ENCODE measurements at places on chromosomes 11 and 22.
A peak's percentile ranks its signal among the peaks of the same experiment; 100 is the strongest.

GRCh38 chr11:70507466-70508230, 109.3 kb downstream of the CTTN start:
- DNase-seq = no peak

DNA sequence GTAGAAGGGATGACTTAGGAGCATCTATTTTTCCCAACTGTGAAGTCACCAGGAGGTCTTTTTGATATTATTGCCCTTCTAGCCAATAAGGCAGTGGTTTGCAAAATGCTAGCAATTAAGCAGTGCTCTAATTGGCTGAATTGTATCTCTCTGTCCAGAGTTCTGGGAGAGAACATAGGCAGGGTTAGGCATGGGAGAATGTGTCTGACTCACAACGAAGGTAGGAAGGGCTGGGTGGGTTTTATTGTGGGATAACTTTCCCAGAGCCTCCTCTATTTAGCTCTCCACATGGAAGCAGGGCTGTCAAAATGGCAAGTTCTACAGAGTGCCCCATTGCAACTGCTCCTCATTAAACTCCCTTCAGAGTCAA, 415.9 kb upstream of the CADM1 start:
- DNase-seq = no peak

GRCh38 chr11:59193587-59194130, 19.1 kb downstream of the MPEG1 start:
- no peak for DNase-seq

- DNase-seq = no peak
Measured at GRCh38 chr11:46903846-46904245, 14.5 kb downstream of the LRP4 start.

- DNase-seq = no peak
Measured at GRCh38 chr11:56740107-56740506, 8.4 kb downstream of the OR9G4 start.

GRCh38 chr11:79758325-79758724, 317.5 kb upstream of the TENM4 start:
- no peak for DNase-seq

DNA sequence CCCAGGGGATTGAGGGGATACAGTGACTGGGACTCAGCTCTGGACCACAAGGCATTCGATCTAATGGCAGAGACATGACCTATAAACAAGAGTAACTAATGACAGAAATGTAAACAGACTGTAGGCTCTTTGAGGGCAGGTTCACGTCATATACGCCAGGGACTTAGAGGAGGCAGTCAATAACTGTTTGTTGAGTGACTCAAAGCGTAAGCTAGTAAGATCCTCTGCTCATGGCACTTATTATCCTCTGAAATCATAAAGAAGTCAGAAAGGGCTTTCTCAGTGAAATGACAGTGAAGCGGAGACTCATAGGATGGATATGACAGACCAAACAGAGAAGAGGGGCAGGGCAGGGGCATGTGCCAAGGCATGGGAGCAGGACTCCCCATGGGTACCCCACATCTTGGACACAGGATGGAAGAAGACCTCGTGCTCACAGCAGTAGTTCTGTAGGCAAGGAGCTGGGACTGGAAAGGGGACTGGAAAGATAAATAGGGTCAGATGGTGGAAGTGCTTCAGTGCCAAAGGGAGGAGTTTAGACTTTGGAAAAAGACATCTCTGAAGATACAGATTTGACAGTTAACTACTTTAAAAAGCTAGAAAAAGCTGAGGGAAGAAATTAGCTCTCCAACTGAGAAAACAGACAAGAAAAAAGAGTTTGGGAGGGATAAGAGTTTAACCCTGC, 72.7 kb downstream of the SLC1A2 start:
- no peak for DNase-seq

GRCh38 chr11:74019860-74020259, 11.0 kb upstream of the UCP3 start:
- no peak for DNase-seq

DNA sequence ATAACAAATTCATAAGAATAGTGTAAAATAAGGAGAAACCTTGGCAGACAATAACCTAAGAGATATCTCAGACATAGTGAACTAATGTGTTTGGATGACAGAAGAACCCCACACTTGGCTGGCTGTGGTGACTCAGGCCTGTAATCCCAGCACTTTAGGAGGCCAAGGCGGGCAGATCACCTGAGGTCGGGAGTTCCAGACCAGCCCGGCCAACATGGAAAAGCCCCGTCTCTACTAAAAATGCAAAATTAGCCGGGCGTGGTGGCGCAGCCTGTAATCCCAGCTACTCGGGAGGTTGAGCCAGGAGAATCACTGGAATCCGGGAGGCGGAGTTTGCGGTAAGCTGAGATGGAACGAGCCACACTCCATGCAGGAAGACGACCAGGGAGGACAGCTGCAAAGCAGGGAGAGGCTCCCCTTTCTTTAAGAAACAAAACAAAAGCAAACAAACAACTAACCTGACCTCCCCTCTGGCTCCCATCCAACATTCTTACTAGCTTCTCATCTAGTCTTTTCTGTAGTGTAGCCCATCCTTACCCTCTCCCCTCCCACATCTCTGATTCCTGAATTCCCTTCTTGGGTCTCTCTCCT, 84.2 kb downstream of the ZNF280B start:
- DNase-seq = no peak

- no peak for DNase-seq
Measured at GRCh38 chr22:45248832-45249561, 8.3 kb upstream of the KIAA0930 start.

DNA sequence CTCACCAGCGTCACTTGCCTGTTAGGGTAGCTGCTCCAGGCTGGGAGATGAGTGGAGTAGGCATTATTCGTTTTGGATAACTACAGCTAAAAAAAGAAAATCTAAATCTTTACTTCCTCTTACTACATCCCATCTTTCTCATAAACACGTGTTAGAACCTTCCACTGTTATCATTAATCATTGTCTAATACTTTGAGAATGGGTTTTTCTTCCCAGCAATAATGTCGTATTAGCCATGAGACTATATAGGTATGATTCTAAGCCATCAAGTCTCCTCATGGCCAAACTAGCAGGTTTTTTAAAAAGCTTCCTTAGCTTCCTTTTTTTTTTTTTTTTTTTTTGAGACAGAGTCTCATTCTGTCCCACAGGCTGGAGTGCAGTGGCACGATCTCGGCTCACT, 3.9 kb upstream of the TEF start:
- DNase-seq = no peak

DNA sequence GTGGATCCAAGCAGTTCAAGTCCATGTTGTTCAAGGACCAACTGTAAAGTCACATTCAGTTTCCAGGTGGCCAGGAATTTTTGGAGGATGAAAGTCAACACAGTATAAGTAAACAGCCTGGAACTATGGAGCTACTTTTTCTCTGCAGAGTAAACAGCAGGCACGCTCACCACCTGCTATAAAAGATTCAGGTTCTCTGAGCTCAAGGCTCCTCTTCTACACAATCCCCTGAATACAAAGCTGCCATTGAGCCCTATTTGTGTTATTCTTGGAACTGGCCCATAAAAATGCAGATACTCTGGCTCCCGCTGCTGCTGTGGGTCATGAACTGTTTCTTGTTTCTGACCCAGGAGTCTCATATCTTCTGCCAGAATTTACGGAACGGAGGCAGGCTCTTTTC, 56.9 kb upstream of the PRR5 start:
- no peak for DNase-seq

GRCh38 chr11:90874986-90875385, 652.1 kb upstream of the CHORDC1 start:
- no peak for DNase-seq

DNA sequence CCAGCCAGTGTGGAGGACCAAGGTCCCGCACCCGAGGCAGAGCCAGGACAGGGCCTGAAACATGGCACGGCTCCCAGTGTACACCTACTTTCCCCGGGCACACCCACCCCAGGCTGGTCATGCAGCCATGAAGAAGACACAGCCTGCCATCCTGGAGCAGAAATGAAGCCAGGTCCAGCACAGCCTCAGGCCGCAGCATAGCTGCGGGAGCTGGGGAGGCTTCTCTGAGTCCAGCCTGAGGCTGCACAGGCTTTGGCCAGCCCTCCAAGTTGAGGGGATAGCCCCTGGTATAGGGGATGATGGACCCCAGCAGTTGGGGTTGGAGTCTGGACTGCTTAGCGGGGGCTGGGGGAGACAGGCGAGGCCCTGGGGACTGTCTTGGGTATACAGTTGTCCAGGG, 2.9 kb upstream of the HDAC10 start:
- DNase-seq = no peak

DNA sequence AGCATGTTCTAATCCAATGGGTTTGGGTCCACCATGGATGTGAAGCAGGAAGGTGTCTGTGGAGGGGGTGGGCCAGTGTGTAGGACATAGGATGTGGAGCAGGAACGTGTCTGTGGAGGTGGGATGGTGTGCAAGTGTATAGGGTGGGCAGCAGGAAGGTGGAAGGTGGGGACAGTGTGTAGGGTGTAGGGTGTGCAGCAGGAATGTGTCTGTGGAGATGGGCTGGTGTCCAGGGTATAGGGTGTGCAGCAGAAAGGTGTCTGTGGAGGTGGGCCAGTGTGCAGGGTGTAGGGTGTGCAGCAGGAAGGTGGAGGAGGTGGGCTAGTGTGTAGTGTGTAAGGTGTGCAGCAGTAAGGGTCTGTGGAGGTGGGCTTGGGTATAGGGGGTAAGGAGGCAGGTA, 1068.0 kb downstream of the NTM start:
- DNase-seq = no peak

GRCh38 chr11:80995523-80995922, 1554.7 kb upstream of the TENM4 start:
- DNase-seq = no peak

GRCh38 chr22:20783844-20784723, 10.2 kb downstream of the SERPIND1 start:
- DNase-seq = peak; percentile 57

- no peak for DNase-seq
Measured at GRCh38 chr11:109658190-109658589, 236.2 kb downstream of the C11orf87 start.

DNA sequence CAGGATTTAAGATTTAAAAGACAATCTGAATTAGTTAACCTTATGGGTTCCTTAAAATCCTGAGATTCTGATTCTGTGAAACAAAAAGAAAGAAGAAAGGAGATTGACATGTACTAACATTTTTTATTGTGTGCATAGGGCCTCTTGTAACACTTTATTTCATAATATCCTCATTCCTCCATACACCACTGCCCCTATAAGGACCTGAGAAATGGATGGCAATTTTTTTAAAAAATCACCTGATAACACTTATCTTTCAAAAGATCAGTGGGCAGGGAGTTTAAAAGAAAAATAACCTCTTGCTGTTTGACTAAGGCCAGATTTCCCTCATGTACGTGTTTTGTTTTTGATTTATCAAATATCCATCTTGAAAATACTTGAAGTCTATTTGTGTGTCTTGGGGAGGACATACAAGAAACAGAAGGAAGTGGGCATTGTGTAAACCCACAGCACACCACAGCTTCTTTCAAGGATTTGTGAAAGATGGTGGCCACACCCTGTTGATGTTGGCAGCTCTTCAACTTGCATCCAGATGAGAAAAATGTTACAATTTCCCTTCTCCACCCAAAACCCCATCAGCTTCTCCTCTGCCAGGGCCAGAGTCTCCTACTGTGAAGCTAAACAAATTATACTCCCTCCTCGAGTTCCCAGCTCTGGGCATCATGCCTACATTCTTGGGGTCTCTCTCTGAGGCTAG, 35.0 kb upstream of the MPEG1 start:
- no peak for DNase-seq

- DNase-seq = no peak
Measured at GRCh38 chr11:24206030-24206429, 290.8 kb upstream of the LUZP2 start.

DNA sequence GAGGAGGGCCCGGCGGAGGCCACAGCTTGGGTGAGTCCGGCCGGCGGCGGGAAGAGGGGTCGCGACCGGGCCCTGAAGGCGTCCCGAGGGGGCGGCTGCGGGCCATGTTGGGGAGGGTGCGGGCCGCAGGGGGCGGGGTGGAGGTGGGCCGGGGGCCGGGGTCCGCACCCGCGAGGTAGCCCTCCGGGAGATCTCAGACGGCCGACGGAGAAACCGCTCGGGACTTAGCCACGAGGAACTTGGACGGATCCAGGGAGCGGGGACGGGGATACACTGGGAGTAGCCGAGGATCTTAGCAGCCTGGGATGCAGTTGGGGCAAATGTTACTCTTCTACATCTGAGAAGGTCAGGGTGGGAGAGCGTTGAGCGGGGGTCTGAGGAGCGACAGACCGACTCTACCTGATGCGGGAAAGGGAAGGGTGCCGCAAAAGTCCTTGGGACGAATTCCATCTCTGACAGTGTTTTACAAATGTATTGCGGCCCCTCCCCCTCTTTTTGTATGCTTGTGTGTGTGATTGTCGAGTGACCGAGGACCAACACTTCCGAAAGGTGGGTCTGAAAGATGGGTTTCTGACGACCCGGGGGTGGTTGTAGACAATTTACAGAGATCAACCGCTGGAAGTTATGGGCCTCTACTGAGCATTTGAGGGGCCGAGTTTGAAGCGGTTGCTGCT, 658 bp downstream of the STIP1 start:
- DNase-seq = no peak

DNA sequence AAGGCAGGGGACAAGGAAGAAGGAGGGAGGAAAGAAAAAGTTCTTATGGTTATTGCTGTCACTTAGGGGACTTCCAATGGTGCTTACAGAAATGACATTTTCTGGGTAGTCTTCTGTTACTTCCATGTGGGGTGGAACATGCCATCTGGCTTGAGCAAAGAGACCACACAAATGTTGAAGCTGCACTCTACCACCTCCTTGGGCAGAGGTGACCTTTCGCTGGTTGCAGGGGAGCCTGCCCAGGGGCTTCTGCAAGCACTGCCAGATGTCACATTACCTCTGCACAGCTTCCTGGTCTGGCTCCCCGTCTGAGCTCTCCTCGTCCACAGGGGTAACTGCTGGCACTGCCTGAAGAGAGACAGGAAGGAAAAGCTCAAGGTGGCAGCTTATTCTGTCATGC, 32.6 kb upstream of the APOA1 start:
- no peak for DNase-seq

GRCh38 chr22:47042861-47043496, 280.5 kb downstream of the TBC1D22A start:
- no peak for DNase-seq

- no peak for DNase-seq
Measured at GRCh38 chr22:23835484-23836144, 3.2 kb downstream of the DERL3 start.

DNA sequence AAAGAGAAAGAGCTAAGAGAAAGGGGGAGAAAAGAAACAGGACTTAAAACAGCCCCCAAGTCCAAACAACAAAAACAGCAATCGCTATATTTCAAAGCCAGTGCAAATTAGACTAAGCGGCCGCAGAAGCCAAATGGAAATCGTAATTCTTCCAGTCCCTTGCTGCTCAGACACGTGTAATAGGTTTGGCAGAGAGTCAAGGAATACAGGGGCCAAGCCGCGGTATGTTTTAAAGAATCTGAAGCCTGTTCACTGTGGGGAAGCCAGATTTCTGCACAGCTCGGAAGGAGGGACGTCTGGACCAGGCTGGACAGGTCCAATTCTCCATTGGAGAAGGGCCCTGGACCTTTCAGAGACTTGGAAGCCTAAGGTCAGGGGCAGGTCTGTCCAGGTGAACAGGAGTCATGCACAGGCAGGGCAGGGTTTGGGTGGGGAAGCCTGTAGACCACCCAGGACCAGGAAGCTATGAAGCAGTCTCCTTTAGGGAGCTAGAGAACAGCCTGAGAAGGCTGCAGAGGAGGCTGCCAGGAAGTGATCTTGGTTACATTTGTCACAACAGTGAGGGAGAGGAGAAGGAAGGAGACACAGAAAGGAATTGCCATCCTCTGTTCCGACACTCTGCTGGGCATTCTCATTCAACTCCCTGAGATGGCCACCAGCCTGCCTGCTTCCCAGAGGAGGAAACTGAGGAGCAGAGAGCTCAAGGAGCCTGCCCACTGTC, 265.5 kb upstream of the ISX start:
- DNase-seq = no peak

Measured in NCI-H1694 treated with DMSO at 0.1 percent for 48 hours (cell line).